ENCODE measurements at places on chromosomes 12 and 14. TPM values are rescaled to one million over a fixed set of nuclear protein-coding genes. Genes with fewer than 3 reads are reported as not detected.

- DNase-seq: no peak
Measured at GRCh38 chr12:57368349-57369095, 62.3 kb downstream of the R3HDM2 start.

- DNase-seq: no peak
Measured at GRCh38 chr12:104828015-104828414, 130.1 kb downstream of the SLC41A2 start.

DNA sequence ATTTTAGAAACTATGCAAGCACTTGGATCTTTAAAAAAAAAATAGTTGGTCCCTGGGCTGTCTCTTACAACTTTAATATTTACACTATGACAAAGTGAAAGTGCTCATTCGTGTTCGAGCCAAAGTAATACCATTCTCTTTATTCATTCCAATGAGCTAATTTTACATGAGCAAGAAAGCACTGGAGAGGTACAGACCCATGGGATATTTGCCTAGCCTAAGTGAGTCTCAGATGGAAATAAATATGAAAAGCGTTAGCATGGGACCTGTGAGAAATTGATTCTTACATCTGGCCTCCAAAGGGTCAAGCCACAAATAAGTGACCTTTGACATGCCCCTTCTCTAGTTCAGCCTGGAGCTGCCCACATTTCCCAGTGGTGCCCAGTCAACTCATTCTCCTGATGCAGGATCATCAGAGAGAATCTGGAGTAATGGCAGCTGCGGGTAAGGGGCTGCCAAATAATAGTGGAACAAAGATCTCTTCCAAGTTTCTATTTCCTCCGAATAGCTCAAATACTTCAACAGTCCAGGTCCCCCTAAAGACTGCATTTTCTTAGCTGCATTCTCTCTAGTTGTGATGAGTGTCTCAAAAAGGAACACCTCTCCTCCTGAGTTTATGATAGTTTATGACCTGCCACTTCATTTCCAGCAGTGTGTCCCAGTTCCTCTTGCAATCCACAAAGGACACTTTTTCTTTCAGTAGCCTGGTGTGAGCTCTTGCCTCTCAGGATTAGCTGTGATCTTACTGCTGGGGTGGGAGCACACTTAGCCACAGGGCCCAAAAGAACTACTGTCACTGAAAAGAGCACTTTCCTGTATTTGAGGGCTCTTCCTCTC, 208.2 kb downstream of the DAD1 start:
- no peak for DNase-seq

- no peak for DNase-seq
Measured at GRCh38 chr14:105797546-105797945, 271.2 kb downstream of the TMEM121 start.

GRCh38 chr12:81297601-81298000, 219.7 kb downstream of the ACSS3 start:
- no peak for DNase-seq

DNA sequence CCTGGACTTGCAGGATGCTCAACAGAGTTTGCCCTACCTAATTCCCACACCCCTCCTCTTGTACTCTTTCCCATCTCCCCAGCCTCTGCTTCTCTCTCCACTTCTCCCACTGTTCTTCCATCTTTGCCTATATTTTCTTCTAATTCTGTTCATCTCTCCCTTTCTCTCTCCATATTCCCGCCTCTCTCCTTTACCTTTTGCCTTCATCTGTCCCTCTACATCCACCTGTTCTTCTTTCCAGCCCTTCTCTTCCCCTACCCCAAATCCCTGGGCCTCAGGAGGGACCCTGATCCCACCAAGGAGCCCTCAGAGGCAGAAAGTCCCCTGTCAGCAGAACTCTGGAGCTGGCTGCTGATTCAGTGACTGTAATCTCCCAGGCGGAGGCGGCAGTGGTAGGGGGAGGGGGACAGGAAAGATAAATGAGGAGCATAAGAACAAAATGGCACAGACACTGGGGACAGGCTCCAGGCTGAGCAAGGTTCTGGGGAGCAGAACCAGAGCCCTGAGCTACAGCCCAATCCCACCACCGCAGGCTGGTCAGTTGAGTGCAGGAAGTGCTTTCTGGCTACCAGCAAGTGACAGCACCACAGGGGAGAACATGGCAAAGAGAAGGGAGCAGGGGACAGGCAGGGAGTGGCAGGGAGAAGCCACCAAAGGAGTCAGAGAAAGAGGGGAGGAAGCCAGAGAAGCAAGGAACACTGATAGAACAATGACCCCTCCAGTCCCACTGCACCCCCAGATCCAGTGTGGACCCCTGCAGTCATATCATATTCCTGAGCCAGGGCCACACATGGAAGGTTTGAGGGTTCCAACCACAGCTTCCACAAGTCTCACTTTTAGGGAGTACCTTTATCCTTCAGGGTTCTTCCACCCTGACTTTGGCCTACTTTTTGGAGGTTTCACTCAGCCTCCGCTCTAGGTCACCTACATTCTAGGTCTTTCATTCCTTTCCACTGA, 27.0 kb downstream of the SMUG1 start:
- DNase-seq: no peak

DNA sequence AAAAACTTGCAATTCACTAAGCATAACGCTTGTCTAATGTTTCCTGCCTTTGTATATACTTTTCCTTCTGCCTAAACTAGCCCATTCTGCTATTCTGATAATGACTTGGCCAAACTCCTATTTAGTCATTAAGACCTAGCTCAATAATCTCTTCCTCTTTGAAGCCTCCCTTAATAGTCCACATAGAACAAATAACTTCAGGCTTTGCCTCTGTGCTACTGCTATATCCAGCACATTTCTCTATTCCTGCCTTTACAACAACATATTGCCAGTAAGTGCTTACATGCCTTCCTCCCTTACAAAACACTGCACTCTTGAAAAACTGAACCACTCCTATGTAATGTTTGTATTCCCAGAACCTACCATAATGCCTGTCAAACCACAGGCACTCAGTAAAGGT, 13.8 kb downstream of the PRICKLE1 start:
- DNase-seq: no peak

- no peak for DNase-seq
Measured at GRCh38 chr12:116130431-116130830, 147.1 kb downstream of the MED13L start.

GRCh38 chr14:95475540-95476240, 40.8 kb downstream of the SYNE3 start:
- DNase-seq: no peak

DNA sequence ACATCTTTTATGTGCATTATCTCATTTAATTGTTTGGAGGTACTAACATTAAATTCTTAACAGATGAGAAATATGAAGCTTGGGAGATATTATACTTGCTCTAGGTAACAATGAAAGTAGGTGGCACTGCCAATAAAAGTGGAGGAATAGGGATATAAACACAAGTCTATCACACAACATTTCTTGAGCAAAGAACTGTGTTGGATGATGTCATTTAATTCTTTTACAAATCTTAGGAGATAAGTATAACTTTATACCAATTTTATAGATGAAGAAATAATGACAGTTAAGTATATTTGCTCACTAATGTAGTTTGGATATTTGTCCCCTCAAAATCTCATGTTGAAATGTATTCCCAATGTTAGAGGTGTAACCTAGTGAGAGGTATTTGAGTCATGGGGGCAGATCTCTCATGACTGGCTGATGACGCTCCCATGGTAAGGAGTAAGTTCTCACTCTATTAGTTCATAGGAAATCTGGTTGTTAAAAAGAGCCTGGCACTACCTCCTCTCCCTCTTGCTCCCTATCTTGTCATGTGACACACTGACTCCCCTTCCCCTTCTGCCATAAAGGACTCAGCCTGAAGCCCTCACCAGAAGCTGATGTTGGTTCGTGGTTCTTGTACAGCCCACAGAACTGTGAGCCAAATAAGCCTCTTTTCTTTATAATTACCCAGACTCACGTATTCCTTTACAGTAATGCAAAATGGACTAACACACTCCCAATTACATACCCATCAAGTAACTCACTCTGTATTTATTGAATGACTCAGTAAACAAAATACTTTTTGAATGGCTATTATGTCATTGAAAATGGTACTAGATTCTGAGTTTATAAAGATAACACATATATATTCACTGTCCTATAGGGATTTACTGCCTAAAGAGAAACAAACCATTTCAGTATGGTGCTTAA, 146.8 kb upstream of the KITLG start:
- DNase-seq: no peak

DNA sequence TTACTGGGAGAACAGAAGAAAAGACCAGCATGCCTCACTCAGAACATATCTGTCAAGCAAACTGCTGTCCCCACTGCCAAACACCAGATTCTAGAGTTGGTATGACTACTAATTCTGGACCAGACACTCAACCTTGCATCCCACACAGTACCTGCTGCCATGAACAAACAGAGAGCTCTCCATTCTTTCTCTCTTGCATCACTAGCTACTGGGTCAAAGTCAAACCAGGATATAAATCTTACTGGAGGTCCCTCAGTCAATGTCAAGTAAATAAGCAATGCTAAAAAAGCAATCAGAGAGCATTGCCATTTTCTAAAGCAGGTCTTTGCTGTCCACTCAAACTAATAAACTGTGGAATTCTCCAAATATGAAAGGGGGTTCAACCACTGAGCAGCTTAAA, 452.4 kb upstream of the SEL1L start:
- no peak for DNase-seq

- no peak for DNase-seq
Measured at GRCh38 chr12:53514628-53515290, 7.5 kb upstream of the NPFF start.

DNA sequence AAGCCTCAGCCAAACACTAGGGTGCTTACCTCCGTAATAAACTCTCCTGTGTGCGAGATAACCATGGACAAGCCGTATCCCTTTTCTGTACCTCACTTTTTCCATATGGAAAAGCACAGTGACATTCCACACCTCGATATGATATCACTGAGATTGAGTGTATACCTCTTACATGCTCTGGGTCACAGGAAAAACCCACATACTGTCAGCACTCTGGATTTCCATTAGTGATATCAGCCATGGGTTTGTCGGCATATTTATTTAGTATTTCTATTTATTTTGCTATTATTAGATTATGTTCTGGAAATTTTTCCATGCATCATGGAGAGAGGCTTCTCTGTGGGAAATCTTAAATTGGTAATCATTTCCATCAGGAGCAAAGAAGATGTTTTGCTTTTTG, 28.0 kb upstream of the DAAM1 start:
- no peak for DNase-seq

The CYP27B1 gene
- total RNA-seq: 0.33 TPM

The CFAP251 gene
- 1.0 TPM for total RNA-seq

The DIO3 gene
- total RNA-seq: not detected

The LRRK2 gene
- total RNA-seq: 7.1 TPM

The TMEM132D gene
- total RNA-seq: not detected
